ENCODE measurements at places on chromosomes 16 and 17. TPM values are rescaled to one million over a fixed set of nuclear protein-coding genes. Genes with fewer than 3 reads are reported as not detected.

DNA sequence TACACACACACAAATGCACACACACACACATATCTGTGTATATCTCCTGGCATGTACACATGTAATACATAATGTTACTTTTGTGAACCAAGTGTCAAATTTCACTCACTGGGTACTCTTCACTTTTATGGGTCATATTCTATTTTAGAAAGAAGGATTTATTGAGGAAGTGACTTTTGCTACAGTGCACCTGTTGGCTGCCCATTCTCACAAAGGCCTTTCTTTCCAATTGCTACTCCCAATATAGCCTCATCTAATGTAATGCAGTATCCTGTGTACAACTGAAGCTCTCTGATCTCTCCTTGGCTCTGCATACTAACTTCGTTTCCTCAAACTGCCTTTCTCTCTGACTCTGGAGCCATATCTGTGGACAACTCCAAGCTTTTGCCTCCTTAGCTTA is 107.5 kb downstream of the ABCA8 start:
- DNase-seq: no peak

DNA sequence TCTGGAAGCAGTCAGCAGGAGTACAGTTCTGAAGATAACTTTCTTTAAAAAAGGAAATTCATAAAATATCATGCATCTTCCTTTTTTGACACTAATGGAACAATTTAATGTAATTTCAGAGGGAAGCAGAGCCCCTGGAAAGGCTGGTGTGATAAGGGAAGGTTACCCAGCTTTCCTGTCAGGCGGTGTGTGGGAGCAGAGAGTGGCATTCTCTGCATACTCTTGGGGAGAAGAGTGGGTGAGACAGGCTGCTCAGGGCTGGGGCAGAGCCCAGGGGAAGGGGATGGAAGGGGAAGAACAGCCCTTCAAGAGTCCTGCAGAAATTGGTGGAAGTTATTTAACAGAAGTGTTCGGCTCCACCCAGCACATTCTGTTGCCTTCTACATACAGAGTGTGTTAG is 84.7 kb downstream of the PRKCB start:
- DNase-seq: no peak

TMEM88 gene
- total RNA-seq: not detected

- no peak for DNase-seq
Measured at GRCh38 chr17:62871291-62871690, 63.2 kb upstream of the MARCHF10 start.

- DNase-seq: no peak
Measured at GRCh38 chr17:3911271-3912053, 4.8 kb downstream of the P2RX1 start.
